Activated CD4-positive, CD25-positive, alpha-beta regulatory T cell treated with anti-CD3 and anti-CD28 coated beads, Interleukin-2, amount 50 U/mL, for 24 hours (primary cell): ENCODE measurements at places on chromosomes 3 and 15.
A peak's percentile ranks its signal among the peaks of the same experiment; 100 is the strongest.

DNA sequence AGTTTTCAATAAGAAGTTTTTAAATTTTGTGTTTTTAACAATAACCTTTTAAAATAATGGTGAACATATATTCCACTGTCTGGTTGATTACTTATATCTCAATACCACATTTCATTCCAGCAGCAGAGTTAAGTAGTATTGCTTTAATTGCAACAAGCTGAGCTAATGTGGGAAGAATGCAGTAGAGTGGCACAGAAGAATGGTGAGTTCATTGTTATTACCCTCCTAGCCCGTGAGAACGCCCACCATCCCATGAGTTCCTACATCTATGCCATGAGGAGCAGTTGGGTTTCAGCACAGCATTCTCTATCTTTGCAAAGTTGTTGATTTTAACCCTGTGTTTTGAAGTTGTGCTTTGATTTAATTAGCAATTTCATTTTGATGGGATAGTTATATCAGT lies 17.8 kb upstream of the NR2E3 start:
- ATAC-seq, result no peak

- ATAC-seq, result peak; percentile 56
Measured at GRCh38 chr15:85031086-85031943, 49.7 kb downstream of the PDE8A start.

- no peak for ATAC-seq
Measured at GRCh38 chr3:139687431-139687830, 9.7 kb upstream of the NMNAT3 start.

GRCh38 chr3:168611826-168612225 lies 516.1 kb upstream of the GOLIM4 start:
- ATAC-seq, result no peak

DNA sequence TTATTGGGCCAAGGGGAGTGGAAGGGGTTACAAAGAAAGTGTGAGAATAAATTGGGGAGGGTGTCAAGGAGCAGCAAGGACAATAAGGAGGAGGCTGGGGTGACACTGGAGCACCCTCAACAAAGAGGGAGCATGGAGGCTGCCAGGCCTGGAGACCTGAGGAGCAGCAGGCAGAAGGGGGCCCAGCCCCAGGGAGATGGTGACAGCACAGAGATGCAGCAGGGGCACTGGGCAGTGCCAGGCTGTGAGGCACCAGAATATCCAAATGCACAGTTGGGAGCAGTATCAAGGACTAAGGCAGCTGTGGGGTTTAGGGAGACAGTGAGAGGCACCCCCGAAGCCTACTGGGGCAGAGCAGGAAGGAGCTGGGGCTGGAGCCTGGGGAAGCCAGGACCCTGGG lies 19.4 kb upstream of the ALAS1 start:
- no peak for ATAC-seq

DNA sequence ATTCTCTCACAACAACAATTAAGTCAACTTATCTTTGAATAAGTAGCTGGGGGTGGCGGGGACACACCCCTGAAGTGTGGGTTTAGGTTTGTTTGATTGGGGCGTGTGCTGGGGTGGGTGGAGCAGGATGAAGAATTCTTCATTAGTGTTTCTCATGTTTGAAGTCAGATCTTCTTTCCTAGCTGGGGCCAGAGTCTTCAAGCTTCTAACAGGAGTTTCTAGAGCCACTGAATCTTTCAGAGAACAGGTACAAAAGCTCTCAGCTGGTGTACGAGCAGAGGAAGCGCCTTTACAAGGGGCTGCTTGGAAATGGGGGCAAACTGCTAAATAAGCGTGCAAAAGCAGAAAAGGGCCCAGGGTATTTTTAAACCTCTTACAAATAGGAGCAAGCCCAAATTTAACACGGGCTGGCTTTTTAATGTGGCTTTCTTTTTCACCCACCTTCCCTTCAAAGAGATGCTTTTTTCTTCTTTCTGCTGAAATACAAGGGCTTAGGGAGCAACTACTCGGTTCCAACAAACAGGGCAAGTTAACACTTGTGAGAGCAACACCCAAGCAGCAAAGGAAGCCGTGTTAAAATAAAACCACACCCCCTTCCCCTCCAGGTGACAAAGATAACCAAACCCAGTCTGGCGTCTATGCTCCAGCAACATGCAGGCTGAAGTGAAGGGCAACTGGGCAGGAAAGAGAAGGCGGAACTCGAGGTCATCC lies 86.9 kb upstream of the RASGRP1 start:
- ATAC-seq, result peak; percentile 52

DNA sequence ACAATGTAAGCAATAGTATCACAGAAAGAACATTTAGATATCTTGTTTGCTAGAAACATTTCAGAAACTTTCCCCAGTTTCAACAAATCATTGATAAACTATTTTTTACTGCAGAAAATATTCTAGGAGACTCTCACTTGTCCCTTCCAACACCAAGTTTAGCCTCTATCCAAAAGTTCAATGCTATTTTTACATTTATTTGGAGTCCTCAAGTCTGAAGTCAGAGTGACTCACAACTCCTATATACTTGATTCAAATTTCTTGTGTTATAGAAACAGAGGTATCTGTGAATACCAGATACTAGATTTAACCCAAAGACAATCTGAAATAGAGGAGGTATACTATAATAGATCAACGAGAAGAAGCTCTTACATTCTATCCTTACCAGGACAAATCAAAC lies 49.6 kb downstream of the RFX7 start:
- ATAC-seq, result no peak

- ATAC-seq, result no peak
Measured at GRCh38 chr3:129560269-129560787, 17.4 kb downstream of the H1-8 start.

GRCh38 chr3:16370872-16371740 lies 106.1 kb downstream of the OXNAD1 start:
- ATAC-seq, result peak; percentile 85

DNA sequence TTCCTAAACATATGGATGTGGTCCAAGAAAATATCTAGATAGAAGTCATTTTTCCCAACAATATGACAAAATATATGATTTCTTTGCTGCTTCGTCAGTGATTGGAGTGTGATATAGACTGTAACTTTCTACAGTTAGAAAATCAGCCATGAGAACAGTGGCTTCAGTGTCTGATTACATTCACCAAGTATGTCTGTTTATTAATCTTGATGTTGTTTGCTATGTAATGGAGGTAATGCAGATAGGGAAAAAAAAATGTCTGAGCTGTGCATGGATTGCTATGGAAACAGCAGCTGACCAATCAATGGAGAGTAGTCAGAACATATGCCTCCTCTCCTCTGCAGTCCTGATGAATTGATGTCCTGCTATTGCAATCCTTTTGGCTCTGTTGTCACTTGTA lies 72.3 kb upstream of the GAP43 start:
- no peak for ATAC-seq

DNA sequence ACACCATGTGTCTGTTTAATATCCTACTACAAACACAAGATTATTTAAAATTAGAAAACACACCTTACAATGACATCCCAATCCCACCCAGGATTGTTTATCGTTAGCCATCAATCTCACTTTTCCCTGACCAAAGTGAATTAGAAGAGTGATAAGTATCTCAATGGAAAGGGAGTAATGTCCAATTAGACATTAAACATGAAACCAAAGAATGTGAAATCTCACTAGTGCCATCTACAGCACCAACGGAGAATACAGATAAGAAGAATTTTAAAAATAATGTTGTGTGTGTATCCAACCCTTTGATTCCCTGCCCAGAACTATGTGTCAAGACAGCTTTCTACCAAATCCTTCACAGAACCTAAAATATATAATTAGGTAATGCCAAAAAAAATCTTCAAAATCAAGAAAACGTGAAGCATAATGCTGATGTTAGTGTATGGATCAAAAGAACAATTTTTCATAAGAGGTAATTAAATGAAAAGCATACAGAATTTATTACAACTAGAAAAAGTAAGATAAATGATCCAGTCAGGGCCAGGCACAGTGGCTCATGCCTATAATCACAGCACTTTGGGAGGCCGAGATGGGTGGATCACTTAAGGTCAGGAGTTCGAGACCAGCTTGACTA lies 64.2 kb downstream of the SCAPER start:
- ATAC-seq, result no peak

DNA sequence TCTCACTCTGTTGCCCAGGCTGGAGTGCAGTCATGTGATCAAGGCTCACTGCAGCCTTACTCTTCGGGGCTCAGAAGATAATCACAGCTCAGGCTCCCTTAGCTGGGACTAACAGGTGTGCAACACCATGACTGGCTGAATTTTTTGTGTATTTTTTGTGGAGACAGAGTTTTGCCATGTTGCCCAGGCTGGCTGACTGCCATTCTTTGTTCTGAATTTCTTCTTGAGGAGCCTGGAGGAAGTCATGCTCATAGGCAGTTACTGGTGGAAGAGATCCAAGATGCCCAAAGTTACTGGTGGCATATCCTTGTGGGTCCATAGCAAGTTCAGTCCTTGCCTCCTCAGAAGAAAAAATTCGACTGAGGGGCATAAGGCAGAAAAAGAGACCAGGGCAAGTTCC lies 16.6 kb upstream of the UBP1 start:
- ATAC-seq, result no peak

DNA sequence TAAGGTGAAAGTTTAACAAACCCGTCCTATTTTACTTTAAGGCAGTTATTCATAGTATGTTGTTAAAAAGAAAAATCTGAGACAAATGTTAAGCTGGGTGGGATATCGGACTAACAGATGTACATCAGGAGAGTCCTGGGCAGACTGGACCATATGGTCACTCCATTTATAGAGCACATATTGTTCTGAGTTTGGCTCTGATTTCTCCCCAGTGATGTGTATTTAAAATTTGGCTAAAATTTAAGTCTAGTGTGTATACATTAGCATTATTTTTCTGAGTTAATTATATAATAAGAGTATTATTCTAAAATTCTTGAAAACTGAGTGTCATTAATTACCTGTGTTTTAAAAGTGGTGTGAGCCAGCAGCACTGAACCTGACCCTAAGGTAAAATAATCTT lies 6.1 kb downstream of the GMPS start:
- ATAC-seq, result no peak

GRCh38 chr3:10017636-10018292 lies 8.5 kb upstream of the FANCD2 start:
- ATAC-seq, result peak; percentile 63

DNA sequence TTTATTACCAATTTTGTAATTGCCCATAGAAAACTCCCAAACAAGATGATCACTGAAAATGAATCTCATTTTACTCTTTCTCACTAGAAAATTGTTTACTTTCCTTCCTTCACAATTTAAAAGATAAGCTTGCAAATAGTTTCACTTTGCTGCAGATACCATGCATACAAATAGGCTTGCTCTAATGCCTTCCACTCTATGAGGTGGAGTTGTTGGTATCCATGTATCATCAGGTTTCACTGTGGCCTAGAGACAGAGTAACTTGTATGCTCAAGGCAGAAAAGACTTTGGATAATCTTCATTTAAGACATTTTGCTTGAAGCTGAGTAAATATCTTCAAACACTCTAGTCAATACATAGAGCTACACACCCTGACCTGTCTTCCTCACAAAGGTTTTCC lies 60.8 kb downstream of the RYK start:
- ATAC-seq, result no peak

DNA sequence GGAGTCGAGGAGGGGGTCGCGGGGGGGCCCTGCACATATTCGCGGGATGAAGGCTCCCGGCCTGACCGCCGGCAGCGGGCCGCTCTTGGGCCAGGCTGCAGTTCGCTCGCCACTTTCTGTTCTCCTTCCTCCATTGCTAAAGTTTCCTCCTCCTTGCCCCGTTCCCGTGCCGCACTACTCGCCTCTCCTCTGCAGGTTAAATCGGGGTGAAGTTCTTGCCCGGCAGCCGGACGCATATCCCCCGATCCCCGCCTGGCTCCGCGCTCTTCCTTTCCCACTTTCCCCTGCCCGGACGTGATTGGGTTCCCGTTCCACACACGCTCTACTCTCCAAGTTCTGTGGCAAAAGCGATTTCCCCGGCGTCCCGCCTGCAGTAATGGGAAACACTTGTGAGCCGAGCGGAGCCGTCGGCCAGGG lies 556 bp downstream of the CRYBG3 start:
- ATAC-seq, result peak; percentile 12

DNA sequence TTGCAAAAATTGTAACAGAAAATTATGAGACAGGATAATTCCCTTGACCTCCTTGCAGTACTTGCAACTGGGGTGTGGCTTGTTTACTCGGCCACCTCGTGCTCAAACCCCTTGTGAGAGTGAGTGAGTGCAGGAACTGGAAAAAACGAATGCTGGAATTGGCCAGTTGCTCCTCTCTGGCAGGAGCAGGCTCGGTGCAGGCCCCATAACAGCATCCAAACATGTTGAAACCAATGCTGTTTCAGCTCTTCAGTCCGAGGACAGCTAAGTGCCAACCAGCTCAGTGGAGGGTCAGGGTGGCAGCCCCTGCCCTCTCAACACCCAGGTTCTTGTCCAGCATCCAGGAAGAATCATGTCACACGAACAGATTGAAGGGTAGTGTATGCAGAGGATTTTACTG lies 36.9 kb downstream of the METTL6 start:
- ATAC-seq, result no peak

DNA sequence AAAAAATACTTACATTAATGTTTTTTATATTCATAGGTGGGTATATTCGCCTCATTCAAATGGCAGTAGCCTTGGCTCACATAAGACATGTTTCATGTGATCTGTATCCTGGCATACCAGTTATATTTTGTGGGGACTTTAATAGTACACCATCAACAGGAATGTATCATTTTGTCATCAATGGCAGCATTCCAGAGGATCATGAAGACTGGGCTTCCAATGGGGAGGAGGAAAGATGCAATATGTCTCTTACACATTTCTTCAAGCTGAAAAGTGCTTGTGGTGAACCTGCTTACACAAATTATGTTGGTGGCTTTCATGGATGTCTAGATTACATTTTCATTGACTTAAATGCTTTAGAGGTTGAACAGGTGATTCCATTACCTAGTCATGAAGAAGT lies 3.5 kb downstream of the PDE12 start:
- ATAC-seq, result no peak

- no peak for ATAC-seq
Measured at GRCh38 chr3:23519314-23520208, 286.2 kb upstream of the UBE2E1 start.

GRCh38 chr15:90001062-90001682 lies at the start of gene ZNF710:
ZNF710 (plus strand) TSS chr15:90001324; CDS start chr15:90067138, 65,814 bp downstream.
- peak; percentile 4 for ATAC-seq

- no peak for ATAC-seq
Measured at GRCh38 chr3:127307112-127307835, 19.4 kb upstream of the PRR20G start.

- ATAC-seq, result no peak
Measured at GRCh38 chr3:14716591-14716990, 41.6 kb downstream of the C3orf20 start.

GRCh38 chr3:65060904-65061303 lies 373.1 kb upstream of the ADAMTS9 start:
- no peak for ATAC-seq

GRCh38 chr3:12961007-12961696 lies 112.1 kb downstream of the IQSEC1 start:
- ATAC-seq, result no peak

GRCh38 chr3:169992781-169993180 lies 26.2 kb downstream of the SEC62 start:
- ATAC-seq, result no peak
